ENCODE measurements at places on chromosomes 16 and 17. TPM values are rescaled to one million over a fixed set of nuclear protein-coding genes. Genes with fewer than 3 reads are reported as not detected.
A peak's percentile ranks its signal among the peaks of the same experiment; 100 is the strongest.

The STRADA gene
- total RNA-seq = 8.1 TPM

The KIF18B gene
- 1.7 TPM for total RNA-seq

DNA sequence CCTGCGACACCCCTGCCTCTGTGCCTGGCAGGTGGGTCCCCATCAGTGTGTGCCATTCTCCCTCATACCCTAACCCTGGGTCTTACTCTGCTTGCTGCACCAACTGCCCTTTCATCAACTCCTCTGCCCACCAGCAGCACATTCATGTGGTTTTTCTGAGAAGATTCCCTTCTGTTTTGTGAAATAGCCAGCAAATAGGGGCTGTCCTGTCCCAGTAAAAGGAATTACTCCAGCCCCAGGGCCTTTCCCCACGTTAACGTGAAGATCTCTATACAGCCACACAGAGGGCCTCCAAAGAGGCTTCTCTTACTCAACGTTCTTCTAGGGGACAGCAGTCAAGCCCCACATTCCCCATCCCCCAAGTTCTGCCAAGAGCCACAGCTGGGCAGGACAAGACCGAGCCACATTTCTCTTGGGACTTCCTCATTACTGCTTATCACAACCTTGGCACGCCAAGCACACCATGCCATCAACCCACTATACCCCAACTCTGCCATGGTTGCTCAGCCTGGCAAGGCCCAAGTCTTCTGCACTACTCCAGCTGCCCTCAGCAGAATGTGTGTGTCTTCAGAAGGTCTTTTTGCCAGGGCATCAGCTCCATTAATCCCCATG is 18.7 kb upstream of the CCL2 start:
- peaks cover 64% of the 10 kb centered on the region for H3K4me1 ChIP-seq
- peak overlapping the region; percentile 66 for H3K27ac ChIP-seq
- H3K36me3 ChIP-seq = no peaks in the 10 kb centered on the region
- no peak overlapping the region for H3K4me3 ChIP-seq
- no peak for DNase-seq

DNA sequence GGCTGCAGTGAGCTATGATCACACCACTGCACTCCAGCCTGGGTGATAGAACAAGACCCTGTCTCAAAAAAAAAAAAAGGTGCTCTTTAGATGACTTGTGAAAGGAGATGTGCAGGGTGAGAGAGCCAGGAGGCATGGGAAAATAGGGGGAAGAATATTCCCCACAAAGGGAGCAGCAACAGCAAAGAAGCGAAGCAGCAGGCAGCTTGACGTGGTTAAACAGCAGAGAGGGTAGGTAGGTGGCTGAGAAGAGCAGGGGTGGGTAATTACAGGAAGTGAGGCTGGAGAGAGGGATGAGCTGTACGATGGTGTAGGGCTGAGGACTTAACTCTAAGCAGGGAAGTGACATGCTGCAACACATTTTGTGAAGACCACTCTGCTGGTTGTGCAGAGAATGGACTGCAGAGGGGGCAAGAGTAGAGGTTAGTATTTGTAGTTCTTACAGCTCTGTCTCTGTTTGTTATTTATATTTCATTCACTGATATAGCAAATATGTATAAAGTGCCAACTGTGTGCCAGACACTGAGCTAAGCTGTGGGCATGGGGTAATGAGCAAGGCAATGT is 1.6 kb downstream of the HEATR3 start:
- H3K27ac ChIP-seq = no peak overlapping the region
- peak overlapping the region; percentile 85 for H3K4me3 ChIP-seq
- no peak for DNase-seq
- H3K4me1 ChIP-seq = peaks cover 27% of the 10 kb centered on the region
- peaks cover 31% of the 10 kb centered on the region for H3K36me3 ChIP-seq

DNA sequence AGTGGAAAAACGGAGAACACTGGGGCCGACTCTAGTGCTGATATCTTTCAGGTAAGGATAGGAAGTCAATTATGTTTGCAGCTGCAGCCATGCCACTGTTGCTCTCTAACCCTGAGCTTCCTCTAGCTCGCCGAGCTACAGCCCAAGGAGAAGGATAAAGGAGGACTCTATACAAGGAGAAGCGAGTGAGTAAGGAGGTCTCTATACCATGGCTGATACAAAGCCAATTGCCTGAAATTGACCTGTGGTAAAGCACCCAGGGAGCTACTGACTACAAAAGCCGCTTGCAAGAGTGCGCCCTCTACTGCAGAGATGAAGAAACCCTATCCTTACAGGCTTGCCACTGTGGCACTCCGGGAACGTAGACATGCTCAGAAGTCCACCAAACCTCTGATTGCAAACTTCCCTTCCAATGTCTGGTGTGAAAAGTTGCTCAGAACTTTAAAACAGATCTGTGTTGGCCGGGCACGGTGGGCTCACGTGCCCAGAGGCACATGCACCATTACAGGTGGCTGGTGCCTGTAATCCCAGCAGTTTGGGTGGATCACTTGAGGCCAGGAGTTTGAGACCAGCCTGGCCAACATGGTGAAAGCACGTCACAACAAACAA is 10.8 kb upstream of the SLC46A1 start:
- no peak overlapping the region for H3K4me3 ChIP-seq
- H3K27ac ChIP-seq = no peak overlapping the region
- H3K27me3 ChIP-seq = no peaks in the 10 kb centered on the region
- DNase-seq = no peak

DNA sequence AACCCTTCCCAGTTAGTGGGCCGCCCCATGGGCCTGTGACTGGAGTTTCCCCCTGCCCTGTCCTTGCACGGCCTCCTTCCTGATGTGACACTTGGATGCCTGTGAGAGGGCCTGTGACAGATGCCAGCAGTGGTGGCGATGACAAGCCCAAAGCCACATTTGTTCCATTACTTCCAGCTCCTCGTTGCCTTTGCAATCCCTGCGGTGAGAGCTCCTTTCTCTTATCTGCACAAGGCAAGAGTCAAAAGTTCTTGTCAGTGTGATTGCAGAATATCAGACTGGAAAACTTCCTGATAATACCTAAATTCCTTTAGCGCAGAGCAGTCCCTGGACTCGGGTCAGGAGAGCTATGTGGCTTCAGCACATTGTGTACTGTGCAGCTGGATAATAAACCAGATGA is 54.4 kb upstream of the ARHGAP44 start:
- H3K27me3 ChIP-seq = no peaks in the 10 kb centered on the region
- H3K4me3 ChIP-seq = no peak overlapping the region
- H3K36me3 ChIP-seq = no peaks in the 10 kb centered on the region
- DNase-seq = no peak

Measured in gastrocnemius medialis (tissue), 4 donors.